ENCODE measurements at places on chromosomes 4 and X. TPM values are rescaled to one million over a fixed set of nuclear protein-coding genes. Genes with fewer than 3 reads are reported as not detected.

The ARR3 gene
- total RNA-seq, result not detected

The TMEM131L gene
- total RNA-seq, result 13.5 TPM

The SFRP2 gene
- 0.26 TPM for total RNA-seq

The AMOT gene
- 4.0 TPM for total RNA-seq

The UGT2B10 gene
- not detected for total RNA-seq

The CETN2 gene
- 63.3 TPM for total RNA-seq

The MAGEE2 gene
- total RNA-seq, result not detected

The NSG1 gene
- not detected for total RNA-seq

The MAP3K15 gene
- 4.9 TPM for total RNA-seq

- no peak for DNase-seq
These were observed 234.5 kb downstream of the MAML3 start for GRCh38 chr4:139919521-139919920.

DNA sequence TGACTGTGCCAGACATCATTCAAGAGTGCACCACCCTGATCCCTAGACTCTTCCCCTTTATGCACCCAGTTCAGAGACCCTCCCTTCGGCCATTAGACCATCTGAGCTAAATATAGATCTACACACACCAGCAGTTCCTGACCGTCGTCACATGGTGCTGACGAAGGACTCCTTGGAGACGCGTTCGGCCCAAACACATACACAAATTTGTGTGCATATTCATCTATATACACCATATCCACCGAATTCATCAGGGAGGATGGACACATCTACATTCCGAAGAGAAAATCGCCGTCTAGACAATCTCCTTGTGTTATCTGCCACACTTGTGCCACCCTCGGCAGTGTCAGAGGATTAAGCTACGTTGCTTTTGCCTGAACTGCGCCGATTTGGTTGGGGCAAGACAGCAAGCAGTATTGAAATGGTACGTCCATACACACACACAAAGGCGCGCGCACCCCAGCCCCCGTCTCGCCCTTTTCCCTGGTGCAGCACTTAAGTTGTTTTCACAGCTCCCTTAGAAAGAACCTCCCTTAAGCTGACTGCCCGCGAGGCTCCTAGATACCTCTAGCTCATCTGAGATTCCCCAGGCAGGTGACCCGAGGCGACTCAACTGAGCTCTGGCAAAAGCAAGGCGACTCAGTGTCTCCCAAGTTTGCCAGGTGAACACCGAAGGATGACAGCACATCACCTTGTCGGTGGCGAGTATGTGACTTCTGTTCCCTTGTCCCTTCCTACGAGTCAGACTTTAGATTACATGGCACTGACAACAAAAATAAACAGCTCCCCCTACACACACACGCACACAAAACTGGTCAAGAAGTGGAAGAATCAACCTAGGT, 1.0 kb downstream of the RASGEF1B start:
- DNase-seq, result no peak

DNA sequence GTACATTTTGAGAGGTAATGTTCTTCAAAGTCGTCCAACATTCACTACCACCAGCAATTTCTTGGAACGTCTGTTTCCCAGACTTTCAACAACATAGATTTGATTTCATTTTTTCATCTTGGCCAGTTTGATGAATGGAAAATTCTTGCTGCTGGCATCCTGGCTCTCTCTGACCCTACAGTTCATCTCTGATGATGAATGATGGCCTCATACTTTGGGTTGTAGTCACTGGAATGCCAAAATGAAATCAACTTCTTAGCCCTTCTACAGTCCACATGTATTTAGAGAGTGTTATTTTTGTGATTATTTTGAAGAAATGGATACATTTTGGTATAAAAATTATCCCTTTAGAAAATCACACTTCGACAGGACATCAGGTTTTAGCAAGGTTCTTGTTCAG, 8.8 kb downstream of the CHST7 start:
- DNase-seq, result no peak

DNA sequence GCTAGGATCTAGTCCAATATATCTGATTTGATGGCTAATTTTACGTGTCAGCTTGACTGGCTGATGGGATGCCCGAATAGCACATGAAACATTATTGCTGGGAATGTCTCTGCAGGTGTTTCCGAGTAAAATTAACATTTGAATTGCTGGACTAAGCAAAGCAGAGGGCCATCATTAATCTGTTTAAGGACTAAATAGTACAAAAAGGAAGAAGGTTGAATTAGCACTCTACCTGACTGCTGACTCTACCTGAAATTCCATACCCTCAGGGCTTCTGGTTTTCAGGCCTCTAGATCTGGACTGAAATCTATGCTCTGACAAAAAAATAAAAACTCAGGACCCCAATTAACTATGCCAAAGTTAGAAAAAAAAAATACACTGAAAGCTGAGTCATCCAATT, 1021.9 kb downstream of the FAM133A start:
- no peak for DNase-seq

DNA sequence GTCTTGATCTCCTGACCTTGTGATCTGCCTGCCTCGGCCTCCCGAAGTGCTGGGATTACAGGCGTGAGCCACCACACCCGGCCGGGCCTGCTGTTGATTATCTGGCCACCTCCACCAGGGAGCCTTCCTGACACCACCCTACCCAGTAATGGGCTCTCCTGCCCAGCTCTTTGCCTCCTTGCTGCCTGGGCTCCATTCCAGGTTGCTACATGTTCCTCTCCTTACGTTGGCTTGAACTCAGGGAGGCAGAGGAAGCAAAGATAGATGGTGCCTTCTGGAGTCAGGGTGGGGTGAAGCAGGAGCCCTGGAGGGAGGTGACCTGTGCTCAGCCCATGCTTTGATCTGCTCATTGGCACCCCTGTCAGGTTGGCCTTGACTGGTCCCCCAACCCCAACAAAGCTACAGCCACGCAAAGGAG, 26.3 kb downstream of the FLNA start:
- DNase-seq, result no peak

- DNase-seq, result no peak
These were observed 4.2 kb downstream of the LETM1 start for GRCh38 chr4:1851575-1852410.

DNA sequence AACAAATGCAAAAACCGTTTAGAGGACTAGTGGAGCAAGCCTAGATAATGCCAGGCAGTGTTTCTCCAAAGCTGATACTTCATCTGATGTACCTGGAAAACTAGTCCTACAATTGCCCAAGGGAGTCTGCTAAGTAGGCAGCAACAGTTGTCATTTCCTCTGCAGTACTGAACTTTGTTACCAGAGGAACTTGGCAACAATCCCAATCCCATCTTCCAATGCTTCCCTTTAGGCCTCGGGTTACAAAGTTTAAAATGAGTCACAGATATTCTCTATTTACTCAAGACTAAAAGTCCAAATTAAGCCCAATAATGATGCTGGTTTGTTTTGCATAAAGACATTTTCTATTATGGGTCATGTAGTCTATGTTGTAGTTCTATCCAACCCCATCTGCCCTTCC, 120.0 kb upstream of the GLRA2 start:
- no peak for DNase-seq

GRCh38 chr4:35125995-35126712, 1118.2 kb downstream of the ARAP2 start:
- DNase-seq, result no peak

GRCh38 chr4:64767547-64767946, 358.3 kb upstream of the TECRL start:
- no peak for DNase-seq

DNA sequence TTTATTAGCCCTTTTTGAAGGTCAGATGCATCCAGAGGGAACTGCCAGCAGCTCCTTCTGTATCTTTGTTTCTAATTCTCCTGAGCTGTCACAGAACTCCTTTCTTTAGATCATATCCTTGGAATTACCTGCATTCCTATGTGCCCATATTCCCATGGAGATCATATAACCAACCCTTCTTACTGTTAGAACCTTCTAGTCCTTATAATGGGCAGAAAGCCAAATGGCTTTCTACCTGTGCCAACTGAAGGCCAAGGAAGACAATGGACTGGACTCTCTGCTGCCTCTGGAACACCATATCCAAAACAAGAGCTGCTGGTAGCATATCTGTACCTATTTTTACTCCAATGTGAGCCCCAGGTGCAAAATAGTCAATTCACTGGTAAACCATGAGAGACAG, 60.7 kb downstream of the TBC1D9 start:
- DNase-seq, result no peak

- DNase-seq, result no peak
These were observed 15.7 kb downstream of the LNX1 start for GRCh38 chr4:53575552-53575951.

GRCh38 chr4:187451776-187452175, 543.8 kb upstream of the ZFP42 start:
- no peak for DNase-seq

DNA sequence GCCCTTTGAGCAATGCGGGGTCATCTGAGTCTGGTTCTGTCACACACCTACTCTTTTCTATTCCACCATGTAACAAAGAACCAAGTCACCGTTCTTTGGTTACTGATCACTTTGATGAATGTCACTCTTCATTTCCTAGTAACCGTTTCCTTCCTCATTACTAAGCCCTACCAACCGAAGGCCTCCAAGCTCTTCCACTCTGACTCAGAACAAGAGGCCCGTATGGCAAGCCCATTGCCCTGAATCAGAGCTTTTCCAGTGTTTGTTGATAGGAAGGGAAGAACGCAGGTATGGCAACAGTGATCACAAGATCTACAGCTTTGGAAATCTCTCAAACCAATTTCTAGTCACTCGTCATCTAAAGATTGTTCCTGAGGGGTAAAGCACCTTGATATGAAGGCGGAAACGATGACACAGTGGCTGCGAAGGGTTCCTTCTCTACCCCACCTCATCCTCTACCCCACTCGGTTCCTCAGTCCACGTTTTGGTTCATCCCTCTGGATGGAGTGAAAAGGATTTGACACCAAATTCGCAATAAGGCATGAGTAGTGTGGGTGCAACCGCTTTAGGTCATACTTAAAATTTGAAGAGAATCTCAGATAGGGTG, 28.0 kb upstream of the CD40LG start:
- no peak for DNase-seq

All from Panc1 (cell line).